ENCODE measurements at places on chromosomes 5 and 9. TPM values are rescaled to one million over a fixed set of nuclear protein-coding genes. Genes with fewer than 3 reads are reported as not detected.

Gene CDC20B
- total RNA-seq, result not detected

Gene C9orf50
- not detected for total RNA-seq

Gene GPBP1
- total RNA-seq, result 36.5 TPM

Gene ATP6V1G1
- 181 TPM for total RNA-seq

Gene SOX30
- total RNA-seq, result 0.23 TPM

Gene GPR151
- not detected for total RNA-seq

Gene PHF2
- total RNA-seq, result 16.2 TPM

Gene ARL14EPL
- not detected for total RNA-seq

Gene GFI1B
- not detected for total RNA-seq

Gene NDUFS6
- 146 TPM for total RNA-seq

Gene PCDHA4
- not detected for total RNA-seq

Gene LECT2
- total RNA-seq, result not detected

Gene NEUROG1
- total RNA-seq, result not detected

Gene NIM1K
- total RNA-seq, result not detected

Gene DIMT1
- 44.3 TPM for total RNA-seq

Gene POLK
- 14.0 TPM for total RNA-seq

Gene CDC14B
- 9.1 TPM for total RNA-seq

Gene AP3B1
- total RNA-seq, result 47.1 TPM

Gene KCNV2
- not detected for total RNA-seq

Gene CDHR2
- not detected for total RNA-seq

Gene LCN15
- total RNA-seq, result not detected

Gene SLC4A9
- not detected for total RNA-seq

Gene NOTCH1
- total RNA-seq, result 17.1 TPM

Gene COL5A1
- total RNA-seq, result 16.0 TPM

Gene GPRIN1
- total RNA-seq, result 34.0 TPM

Gene CCDC107
- total RNA-seq, result 35.4 TPM

Gene KIAA1191
- total RNA-seq, result 88.1 TPM

Gene RABL6
- 160 TPM for total RNA-seq

Gene PCDHGA1
- 0.75 TPM for total RNA-seq

Gene CYLC2
- not detected for total RNA-seq

Gene SLC36A2
- not detected for total RNA-seq
